ENCODE measurements at places on chromosomes 7 and 10.

DNA sequence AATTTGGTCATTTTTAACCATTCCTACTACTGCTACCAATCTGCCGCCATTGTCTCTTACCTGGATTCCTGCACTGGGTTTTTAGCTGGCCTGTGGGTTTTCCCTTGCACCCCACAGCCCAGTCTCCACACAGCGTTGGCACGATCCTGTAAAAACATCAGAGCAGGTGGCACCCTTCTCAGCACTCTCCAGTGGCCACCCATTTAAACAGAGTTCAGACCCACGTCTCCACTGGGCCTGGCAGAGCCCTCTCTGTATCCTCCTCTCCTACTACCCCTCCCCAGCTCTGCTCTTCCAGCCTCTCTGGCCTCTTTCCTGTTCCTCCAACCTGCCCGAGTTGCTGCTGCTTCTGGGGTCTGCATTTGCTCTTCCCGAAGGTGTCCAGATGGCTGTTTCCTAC is 259.4 kb downstream of the SDK1 start:
- DNase-seq: no peak

DNA sequence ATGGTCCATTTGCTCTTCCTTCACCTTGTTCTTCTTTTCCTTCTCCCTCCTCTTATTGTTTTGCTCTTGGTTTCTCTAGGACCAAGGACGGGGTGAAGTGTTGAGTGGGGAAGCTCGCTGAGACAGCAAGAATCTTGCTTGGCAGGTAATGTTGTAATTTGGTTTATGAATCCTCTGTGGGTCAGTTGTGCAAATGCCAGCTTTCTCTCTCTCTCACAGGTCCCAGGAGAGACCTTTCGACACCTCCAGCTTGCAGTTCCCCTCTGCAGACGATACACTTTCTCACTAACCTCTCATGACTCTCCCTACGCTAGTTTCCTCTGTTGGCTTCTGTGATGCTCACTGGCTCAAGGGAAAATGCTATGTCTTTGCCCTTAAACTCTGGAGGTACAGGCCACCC is 77.0 kb downstream of the FRMD4A start:
- no peak for DNase-seq

- no peak for DNase-seq
Observed at GRCh38 chr10:112080231-112080630, 103.3 kb downstream of the GPAM start.

- no peak for DNase-seq
Observed at GRCh38 chr10:95346715-95347401, 56.1 kb upstream of the PDLIM1 start.

- DNase-seq: no peak
Observed at GRCh38 chr7:16347066-16347826, 74.1 kb downstream of the CRPPA start.

DNA sequence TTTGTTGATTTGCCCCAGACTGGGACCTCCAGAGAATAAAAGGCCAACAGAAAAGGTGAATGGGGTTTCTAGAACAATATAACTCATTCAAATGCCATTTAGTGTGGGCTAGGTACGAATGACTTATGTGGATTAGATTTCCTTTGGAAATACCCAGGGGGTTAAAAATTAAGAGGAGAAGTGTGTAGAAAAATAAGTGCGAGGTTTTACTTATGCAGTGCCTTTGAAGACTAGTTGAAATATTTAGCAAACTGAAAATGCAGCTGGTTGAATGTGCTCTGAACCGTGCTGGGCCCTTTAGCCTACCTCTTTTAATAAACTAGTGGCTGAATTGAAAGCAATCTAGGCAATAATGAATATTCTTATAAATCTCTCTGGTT is 180.6 kb downstream of the LRMDA start:
- DNase-seq: no peak

- DNase-seq: no peak
Observed at GRCh38 chr10:131874991-131875451, 25.8 kb upstream of the PPP2R2D start.

GRCh38 chr10:71241114-71241829 is 28.9 kb downstream of the UNC5B start:
- no peak for DNase-seq

- DNase-seq: no peak
Observed at GRCh38 chr7:17269341-17270221, 28.9 kb upstream of the AHR start.

- DNase-seq: no peak
Observed at GRCh38 chr7:90955641-90956207, 308.5 kb upstream of the FZD1 start.

DNA sequence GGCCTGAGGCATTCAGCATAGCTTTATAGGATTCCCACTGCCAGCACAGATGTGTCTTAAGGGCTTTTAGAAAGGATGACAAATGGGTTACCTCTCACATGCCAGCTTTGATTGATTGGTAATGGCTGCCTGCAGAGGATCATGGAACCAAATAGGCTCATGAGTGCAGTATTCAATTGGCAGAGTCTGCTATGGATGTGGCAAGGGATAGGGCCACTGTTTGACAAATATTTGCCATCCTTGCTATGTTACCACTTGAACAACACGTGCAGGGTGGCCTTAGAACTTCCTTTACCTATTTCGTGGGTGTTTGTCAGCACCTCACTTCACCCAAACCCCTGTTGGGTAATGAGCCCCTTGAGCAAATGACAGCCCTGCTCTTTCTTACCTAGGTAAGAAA is 139.2 kb downstream of the C10orf105 start:
- DNase-seq: no peak

DNA sequence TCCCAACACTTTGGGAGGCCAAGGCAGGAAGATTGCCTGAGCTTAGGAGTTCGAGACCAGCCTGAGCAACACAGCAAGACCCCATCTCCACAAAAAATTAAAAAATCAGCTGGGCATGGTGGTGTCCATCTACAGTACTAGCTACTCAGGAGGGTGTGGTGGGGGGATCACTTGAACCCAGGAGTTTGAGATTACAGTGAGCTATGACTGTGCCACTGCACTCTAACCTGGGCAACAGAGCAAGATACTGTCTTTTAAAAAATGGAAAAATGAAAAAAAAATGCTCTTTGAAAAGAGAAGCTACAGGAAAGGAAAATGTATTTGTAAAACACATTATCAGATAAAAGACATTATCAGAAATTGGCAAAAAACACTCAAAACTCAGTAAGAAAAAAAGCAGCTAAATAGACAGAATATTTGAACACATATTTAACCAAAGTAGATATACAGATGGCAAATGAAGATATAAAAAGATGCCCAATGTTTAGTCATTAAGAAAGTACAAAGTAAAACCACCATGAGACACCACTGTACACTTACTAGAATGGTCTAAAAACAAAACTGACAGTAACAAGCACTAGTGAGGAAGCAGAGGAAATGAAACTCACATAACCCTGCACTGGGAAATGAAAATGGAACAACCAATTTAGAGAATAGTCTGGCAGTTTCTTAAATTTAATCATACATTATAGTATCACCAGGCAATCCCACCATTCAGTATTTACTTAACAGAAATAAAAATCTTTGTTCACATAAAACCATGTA is 40.5 kb downstream of the NRBF2 start:
- DNase-seq: no peak

- DNase-seq: no peak
Observed at GRCh38 chr7:19079066-19079465, 38.4 kb downstream of the TWIST1 start.

GRCh38 chr7:47423196-47423595 is 158.7 kb downstream of the TNS3 start:
- DNase-seq: no peak

DNA sequence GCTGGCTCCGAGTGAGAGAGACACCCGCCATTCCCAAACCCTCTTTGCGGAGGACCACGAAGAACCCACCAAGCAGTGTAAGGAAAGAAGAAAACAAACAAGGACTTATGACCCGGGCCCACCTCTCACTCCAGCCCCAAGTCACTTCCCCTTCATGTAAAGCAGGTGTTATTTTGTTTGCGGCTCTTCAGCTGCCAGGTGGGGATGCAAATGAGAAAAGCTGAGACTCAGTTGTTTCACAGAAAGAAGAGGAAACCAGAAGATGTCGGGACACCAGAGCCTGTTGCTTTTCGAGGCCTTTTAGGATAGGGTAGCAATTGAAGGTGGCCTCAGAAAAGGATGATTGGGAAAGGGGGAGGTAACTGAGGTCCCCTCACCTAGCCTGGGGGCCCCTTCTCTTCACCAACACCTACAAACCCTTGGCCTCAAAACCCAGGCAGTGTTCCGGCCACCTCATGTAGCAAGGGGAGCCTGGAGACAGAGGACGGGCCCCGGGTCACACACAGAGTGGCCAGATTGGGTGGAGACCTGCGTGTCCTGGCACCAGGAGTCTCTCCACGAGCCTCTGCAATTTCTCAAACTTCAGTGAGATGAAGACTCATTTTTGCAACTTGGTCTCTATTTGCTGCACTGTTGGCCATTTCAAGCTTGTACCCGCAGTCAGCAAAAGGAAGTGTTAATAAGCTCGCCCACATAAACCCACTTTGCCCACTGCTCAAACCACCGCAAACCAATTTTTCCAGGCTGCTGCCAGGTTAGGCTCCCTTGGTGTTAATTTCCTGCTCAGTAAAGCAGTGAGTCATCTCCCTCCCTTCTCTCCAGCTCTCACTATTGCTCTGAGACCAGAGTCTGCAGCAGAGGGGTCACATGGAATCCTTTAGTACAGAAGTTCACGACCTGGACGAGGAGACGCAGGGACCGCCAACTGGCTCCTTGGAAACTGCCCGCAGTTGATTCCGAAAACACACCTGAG is 45.5 kb downstream of the AOC1 start:
- DNase-seq: no peak

DNA sequence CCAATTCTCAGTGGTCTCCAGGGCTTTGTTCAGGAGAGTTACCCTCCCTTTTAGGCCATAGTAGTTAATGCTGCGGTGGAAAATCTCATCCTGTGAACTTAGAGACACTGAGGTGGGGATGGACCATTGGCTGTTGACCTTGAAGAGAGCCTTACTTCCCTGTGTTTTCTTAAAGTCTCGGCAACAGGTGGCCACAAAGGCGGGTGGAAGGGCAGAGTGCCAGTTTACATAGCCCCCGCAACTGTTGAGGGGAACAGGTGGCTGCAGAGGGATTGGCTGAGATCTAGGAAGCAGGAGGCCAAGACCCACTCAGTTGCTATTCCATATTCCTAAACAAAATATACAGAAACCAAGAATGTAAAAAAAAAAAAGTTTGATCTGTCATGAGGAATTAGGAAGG is 160.6 kb downstream of the ST7 start:
- DNase-seq: no peak

DNA sequence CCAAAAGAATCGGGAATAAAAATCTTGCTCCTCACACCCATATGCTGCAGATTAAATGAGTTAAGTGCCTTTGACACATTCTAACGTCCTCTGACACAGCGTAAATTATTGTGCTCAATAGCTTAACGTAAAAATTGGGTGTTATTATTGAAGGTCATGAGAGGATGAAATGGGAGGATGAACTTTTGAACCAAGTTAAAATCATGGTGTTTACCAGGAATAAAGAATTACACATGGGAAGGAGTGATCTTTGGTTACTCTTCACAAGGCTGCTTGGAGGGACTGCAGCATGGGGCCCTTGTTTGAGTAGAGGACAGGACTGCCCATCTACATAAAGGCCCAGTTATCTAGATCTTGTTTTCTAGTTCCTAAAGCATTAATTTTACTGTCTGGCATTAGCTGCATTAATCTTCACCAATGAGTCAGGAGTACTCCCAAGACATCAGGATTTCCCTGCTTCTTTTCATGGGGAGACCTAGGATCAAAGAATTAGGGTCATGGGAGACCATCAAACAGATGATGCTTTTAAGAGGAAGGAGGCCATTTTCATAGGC is 84.9 kb upstream of the PRR15 start:
- no peak for DNase-seq

- no peak for DNase-seq
Observed at GRCh38 chr7:148999192-148999591, 29.1 kb downstream of the PDIA4 start.
